ENCODE measurements at places on chromosomes 16 and 17.

DNA sequence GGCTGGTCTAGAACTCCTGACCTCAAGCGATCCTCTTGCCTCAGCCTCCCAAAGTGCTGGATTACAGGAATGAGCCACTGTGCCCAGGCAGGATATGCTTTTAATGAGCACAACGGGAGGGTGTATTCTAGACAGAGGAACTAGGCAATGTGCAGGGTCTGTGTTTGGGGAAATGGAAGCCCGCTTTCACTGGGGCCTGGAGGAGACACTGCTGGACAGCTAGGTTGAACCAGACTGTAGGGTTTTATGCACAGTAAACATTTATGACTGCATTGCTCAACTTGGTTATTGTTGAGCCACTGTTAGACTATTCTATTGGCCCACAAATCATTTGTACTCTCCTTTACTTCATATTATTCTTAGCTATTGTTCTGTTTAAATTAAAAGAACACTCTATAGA is 10.2 kb upstream of the SIAH1 start:
- DNase-seq, result no peak

DNA sequence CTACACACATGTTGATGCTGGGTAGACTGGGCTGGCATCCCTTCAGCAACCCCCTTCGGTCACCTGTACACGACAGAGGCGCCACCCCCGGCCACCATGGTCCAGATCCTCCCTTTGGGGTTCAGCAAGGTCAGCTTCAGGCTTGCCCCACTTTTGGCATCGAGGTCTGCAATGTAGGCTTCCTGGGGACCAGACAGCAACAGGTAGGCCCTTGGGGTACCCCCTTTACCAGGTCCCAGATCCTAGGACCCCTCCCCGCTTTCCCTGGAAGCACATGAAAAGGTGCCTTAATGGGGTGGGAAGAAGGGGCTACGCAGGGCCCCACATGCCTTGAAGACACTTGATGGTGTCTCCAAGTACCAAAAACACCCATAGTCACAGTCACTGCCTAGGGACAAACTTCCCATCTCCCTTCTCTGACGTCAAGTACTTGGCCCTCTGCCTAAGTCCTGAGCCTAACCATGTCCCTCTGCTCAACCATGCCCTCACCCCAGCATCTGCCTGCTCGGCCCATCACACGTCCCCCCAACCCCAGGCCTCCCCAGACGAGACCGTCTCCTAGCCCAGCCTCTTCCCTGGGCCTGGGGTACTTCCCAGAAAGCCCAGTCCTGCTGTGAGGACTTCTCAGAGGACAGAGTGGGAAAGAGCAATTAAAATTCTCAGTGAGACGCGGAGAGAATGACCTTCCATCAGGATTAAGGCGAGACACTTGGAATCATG is 12.1 kb downstream of the ACLY start:
- DNase-seq, result peak; percentile 30

DNA sequence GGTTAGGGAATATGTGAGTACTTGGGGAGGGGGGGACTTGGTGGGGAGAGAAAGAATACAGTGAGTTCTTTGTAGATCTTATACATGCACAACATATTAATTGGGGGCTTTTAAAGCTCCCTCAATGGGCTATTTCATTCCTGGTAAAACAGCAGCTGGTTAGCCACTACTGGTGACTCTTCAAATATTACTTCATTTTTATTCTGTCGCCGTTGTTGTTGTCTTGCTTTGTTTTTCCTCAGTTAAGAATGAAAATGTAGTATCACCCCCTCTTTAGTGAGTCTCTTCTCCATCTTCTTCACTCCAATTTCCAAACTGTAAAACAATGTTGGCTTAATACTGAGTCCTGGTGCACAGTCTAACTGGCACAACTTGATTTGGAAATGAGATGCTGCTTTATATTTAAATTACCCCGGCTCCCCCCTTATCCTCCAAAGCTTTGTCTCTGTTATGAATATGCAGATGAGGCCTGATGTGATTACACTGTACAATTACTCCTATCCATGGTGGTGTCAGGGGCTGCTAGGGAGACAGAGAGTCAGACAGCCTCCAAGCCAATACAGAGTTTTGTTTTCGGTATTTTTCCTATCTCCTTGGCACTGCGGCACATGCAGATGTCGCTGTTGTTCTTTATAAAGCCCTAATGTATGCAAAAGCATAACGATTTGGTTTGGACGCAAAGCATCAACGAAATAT is 256.9 kb upstream of the PMFBP1 start:
- no peak for DNase-seq

DNA sequence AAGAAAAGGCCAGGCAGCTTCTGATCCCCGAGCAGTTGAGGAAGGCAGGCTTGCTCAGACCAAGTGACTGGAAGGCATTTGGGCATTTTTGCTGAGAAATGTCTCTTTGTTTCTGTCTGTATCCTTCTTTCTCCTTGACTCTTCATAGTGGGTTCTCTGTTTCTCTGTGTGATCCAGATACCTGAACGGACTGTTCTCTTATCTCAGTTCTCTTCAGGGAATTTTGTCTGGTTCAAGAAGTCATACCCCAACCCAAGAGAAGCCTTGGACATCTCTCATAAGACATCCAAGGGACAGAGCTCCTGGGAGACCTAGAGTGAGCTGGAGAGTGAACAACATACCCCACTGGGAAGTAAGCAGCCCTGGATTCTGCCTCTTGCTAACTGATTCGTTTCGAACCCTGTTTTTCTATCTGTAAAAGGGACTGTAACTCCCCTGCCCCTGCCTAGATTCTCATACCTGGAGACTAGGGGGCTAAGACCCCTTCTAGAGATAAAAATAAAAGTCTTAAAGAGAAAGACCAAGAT is 541 bp downstream of the CCL3 start:
- DNase-seq, result no peak

GRCh38 chr17:17670701-17671305 is 10.5 kb upstream of the RAI1 start:
- DNase-seq, result no peak

DNA sequence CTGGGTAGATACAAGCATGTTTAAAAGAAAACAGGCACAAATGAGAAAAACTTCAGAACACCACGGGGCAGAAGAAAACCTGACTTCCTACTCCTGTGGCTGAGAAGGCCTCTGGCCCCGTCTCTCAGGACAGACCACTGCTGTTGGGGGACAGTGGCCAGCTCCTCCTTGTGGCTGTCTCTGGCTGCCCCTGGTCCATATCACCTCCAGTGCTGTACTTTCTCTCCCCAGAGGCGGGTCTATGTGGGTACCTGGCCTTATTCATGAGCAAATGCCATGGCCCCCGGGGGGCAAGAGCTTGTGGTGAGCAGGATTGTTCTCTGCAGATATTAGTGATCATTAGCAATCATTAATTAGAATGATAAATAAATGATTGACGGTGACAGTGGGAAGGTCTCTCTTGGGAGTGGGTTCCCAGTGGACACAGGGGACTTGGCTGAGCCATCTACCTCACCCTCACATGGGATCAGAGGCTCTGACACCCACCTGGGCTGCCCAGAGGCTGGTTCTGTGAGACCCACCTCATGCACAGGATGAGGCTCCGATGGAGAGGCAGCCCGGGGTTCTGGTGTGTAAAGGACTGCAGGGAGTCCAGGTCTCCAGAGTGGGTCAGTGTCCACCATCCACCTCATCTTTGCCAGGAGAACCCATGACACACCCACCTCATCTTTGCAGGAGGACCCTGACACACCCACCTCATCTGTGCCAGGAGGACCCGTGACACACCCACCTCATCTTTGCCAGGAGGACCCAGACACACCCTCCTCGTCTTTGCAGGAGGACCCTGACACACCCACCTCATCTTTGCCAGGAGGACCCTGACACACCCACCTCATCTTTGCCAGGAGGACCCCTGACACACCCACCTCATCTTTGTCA is 30.6 kb upstream of the CBFA2T3 start:
- no peak for DNase-seq

- DNase-seq, result no peak
These were observed 68.4 kb downstream of the ABCC1 start for GRCh38 chr16:16017812-16018211.

GRCh38 chr17:42679492-42680330 is 1.9 kb downstream of the CCR10 start:
- peak; percentile 86 for DNase-seq

- DNase-seq, result peak; percentile 61
These were observed 16.7 kb downstream of the C16orf54 start for GRCh38 chr16:29729116-29729521.

DNA sequence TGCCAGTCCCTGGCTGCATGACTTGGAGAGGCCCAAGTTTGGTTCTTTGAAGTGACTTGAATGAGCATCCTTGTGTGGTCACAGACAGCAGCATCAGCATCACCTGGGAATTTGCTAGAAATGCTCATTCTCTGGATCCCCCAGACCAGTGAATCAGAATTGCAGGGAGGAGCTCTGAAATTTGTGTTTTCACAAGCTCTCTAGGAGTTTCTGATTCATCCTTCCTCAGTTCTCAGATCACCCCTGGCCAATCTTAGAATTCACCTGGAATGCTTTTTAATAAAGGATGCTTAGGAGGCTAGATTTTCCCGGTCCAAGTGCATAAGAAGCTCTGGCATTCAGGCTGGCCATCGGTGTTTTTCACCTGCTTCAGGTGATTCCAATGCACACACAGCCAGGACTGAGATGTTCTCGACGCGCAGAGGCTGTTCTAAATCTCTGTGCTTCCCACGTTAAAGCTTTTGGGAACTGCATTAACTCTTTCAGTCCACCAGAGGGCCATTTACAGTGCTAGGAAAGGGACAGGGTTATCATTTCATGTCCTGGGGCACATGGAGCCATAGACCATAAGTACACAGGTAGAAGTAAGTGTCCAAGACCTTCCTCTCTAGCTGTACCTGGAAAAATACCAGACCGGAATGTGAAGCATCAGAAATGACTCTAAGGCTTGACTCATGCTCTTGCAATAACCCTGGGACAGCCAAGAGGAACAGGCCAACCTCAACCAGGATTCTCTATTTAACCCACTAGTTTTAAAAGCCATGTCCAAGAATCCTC is 85.7 kb upstream of the XYLT1 start:
- DNase-seq, result no peak

GRCh38 chr17:80826955-80827645 is 164.5 kb upstream of the CHMP6 start:
- DNase-seq, result peak; percentile 94

DNA sequence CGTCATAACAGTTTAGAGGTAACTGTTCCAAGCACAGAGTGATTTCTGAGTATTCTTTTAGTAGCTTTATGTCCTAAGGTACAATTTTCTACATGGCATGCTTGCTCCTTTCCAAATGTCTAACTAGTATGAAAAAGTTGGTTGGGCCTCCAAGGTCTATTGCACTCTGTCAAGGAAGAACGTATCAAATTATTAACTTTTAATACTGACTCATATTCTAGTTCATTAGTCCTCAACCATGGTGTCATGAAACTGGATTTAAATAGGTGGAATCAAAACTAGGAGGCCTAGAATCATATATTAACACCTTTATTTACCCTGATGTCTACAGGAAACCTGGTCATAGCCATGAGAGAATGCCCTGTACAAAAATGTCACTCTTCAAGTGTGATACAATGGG is 61.4 kb downstream of the STH start:
- DNase-seq, result no peak

GRCh38 chr17:4083187-4083586 is 59.6 kb downstream of the ZZEF1 start:
- no peak for DNase-seq

- no peak for DNase-seq
These were observed 32.1 kb downstream of the MYH3 start for GRCh38 chr17:10624969-10625368.

GRCh38 chr17:75872434-75873351 is 5.7 kb downstream of the TRIM47 start:
- DNase-seq, result peak; percentile 96

GRCh38 chr17:48593840-48594537 is 410 bp upstream of the HOXB5 start:
- peak; percentile 98 for DNase-seq

GRCh38 chr16:74577882-74578366 is 29.0 kb downstream of the GLG1 start:
- peak; percentile 72 for DNase-seq

- no peak for DNase-seq
These were observed 15.6 kb downstream of the GAA start for GRCh38 chr17:80116921-80117380.

- DNase-seq, result no peak
These were observed 120.4 kb downstream of the CHD9NB start for GRCh38 chr16:52932321-52932720.

DNA sequence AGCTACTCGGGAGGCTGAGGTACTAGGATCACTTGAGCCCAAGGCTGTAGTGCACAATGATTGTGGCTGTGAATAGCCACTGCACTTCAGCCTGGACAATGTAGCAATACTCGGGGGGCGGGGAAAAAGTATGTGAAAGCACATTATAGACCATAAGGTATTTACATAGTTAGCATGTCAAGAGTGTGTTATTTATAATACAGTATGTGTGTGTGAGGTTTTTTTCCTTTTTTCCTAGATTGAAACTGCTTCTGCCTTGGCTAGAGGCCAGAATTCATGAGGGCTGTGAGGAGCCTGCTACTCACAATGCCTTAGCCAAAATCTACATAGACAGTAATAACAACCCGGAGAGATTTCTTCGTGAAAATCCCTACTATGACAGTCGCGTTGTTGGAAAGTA is 30.5 kb downstream of the PTRH2 start:
- DNase-seq, result peak; percentile 34

DNA sequence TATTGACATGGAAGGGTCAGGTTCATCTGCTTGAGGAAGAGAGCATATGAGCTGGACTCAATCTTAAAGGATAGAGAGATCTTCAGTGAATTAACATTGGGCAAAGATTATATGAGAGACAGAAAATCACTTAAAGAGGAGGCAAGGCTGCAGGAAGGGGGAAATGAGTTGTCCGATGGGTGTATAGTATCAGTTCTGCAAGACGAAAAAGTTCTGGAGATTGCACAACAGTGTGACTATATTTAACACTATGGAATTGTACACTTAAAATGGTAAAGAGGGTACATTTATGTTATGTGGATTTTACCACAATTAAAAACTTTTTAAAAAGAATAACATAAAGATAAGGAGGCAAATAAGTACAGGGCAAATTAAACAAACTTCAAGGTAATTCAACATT is 80.7 kb downstream of the HELZ start:
- DNase-seq, result no peak

GRCh38 chr16:84396537-84397008 is 28.2 kb downstream of the ATP2C2 start:
- peak; percentile 3 for DNase-seq

DNA sequence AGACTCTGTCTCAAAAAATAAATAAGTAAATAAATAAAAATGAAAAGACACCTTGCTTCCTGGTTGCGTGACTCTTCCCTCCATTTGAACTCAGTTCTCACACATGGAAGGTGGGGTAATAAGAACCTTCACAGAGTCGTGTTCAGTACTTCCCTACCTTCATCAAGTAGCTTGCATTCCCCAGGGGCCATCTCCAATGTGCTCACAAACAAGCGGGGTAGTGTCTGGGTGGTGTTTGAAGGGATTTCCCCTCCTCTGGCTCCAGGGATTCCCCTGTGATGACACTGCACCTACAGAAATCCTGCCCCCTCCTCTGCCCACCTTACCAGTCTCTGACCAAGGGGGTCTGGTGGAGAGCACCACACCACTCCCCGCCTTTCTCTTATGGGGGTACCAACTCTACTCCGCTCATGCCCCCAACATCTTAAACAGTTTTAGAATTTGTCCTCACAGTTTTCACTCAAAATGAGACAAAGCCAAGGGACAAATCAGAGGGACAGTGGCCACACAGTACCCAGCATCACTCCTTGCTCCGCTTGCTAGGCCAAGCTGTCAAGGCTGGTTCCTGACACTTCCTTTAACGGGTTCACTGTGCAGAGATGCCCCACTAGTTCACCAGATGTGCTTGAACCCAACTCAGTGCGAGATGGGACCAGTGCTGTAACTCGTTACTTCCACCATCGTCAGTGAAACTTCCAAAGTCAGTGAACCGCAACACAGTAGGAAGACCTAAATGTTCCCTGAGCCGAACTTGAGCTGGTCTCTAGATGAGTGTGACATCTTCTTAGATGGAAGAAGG is 69.1 kb downstream of the COPRS start:
- DNase-seq, result no peak

- no peak for DNase-seq
These were observed 19.9 kb downstream of the DHRS7C start for GRCh38 chr17:9771465-9771864.
